ENCODE measurements at places on chromosomes 4 and X. TPM values are rescaled to one million over a fixed set of nuclear protein-coding genes. Genes with fewer than 3 reads are reported as not detected.

DNA sequence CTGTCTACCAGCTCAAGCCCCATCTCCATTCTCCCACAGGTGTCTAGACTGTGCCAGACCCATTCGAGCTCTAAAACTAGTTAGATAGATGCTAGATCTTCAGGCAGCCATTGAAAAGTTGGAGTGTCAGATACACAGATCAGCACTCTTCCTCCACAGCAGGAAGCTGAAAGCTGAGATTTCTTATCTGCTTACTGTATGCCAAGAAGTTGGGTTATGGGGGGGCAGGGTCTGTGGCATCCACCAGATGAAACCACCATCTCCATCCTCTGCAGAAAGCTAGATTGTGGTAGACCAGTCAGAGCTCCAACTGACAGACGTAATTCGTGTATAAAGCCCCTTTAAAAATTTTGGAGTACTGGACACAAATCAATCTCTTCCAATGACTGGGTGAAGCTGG, 54.8 kb downstream of the ADAM29 start:
- DNase-seq = no peak

The SUPT20HL1 gene
- under 0.01 TPM for total RNA-seq

The MAGEA1 gene
- total RNA-seq = not detected

DNA sequence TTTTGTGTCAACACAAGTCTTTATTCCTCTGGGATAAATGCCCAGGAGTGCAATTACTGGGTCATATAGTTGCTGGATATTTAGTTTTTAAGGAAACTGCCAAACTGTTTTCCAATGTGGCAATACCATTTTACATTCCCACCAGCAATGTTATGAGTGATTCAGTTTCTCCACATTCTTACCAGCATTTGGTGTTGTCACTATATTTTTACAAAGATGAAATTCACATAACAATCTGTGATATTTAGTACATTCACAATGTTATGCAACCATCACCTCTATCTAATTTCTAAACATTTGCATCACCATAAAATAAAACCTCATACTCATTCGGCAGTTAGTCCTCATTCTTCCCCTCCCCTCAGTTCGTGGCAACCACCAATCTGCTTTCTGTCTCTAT, 75.0 kb downstream of the MAMLD1 start:
- DNase-seq = no peak

GRCh38 chr4:108215055-108215454, 46.3 kb upstream of the LEF1 start:
- DNase-seq = no peak

DNA sequence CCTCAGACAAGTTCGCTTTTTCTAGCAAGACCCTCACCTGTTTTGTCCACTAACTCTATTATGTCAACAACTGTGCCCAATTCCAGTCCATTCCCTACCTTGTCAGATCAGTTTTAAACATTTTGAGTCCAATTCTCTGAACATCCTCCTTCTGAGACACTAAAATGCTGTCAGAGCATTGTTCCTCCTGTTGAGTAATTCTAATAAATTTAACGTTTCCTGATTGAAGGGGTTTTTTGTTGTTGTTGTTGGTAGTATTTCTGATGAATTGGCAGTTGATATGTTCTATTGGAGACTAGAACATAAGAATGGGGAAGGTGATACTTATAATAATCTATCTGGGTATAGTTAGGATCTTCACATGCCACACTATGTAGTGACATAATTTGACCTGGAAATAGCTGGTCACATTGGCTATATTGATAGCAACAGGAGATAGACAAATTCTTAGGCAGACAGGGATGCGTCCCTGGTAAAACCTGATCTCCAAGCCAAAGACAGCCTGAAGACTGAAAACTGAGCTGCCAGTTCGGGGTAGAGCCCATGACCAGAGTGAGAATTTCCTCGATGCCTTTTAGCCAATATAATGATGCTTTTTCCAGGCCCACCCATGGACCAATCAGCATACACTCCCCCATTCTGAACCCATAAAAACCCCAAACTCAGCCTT, 12.4 kb upstream of the CXCL2 start:
- DNase-seq = no peak
